Stimulated activated CD4-positive, alpha-beta T cell treated with anti-CD3 and anti-CD28 coated beads, Interleukin-15, amount 100 ng/mL, for 48 hours (primary cell): ENCODE measurements at places on chromosomes 5 and 9.

DNA sequence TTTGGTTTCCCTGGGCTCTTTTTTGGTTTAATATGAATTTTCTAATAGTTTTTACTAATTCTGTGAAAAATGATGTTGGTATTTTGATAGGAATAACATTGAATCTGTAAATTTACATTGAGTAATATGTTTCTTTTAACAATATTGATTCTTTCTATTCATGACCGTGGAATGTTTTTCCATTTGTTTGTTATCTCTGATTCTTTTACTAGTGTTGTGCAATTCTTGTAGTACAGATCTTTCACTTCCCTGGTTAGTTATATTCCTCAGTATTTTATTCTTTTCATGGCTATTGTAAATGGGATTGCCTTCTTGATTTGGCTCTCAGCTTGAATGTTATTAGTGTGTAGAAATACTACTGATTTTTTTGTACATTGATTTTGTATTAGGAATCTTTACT lies 137.9 kb downstream of the PRR16 start:
- DNase-seq, result no peak

DNA sequence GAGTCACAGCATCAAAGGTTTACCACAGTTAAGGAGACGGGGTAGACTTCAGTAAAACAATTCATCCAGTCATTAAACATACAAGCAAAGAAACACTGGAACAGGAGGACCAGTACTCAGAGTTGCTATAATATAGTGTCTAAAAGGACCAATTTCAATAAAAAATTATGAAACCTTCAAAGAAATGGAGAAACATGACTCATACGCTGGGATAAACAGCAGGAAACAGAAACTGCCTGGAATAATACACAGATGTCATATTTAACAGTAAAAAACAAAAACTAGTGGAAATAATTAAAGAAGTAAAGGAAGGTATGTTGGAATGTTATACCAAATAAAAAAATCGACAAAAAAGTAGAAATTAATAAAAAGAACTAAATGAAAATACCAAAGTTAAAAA lies 1075.9 kb downstream of the NR2F1-AS1 start:
- no peak for DNase-seq

DNA sequence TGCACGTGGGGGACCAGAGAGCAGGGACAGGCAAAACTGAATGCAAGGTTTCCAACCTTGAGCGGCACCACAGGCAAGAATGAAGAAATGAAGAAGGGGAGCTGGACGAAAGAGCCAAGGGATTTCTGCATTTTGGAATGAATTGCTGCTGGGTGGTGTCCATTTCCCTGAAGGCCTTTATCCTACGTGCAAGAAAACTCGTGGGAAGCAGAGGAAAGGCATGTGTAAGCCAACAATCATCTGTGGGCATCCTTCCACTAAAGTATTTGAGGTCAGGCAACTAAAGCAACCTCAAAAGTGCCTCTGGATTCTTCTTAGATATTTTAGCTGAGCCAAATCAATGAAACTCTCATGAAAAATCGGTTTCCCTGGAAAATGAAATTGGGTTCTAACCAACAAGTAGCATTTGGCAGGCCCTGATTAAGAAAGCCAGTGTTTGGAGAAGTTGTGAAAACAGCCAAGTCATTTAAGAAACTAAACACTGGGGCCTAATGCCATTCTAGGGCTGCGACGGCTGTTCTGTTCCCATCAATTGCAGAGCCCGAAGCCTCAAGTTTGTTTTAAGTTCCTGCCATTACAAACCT lies 4.7 kb upstream of the TGFBI start:
- DNase-seq, result no peak

GRCh38 chr9:112377684-112378327 lies 2.1 kb upstream of the HSDL2 start:
- DNase-seq, result no peak

- no peak for DNase-seq
These were observed 75.1 kb downstream of the MROH2B start for GRCh38 chr5:40995801-40996586.

GRCh38 chr9:23079798-23080197 lies 633.2 kb downstream of the DMRTA1 start:
- no peak for DNase-seq

- DNase-seq, result no peak
These were observed 42.9 kb upstream of the ALDOB start for GRCh38 chr9:101478444-101478843.

- DNase-seq, result no peak
These were observed 104.2 kb upstream of the RAI14 start for GRCh38 chr5:34551911-34552433.

DNA sequence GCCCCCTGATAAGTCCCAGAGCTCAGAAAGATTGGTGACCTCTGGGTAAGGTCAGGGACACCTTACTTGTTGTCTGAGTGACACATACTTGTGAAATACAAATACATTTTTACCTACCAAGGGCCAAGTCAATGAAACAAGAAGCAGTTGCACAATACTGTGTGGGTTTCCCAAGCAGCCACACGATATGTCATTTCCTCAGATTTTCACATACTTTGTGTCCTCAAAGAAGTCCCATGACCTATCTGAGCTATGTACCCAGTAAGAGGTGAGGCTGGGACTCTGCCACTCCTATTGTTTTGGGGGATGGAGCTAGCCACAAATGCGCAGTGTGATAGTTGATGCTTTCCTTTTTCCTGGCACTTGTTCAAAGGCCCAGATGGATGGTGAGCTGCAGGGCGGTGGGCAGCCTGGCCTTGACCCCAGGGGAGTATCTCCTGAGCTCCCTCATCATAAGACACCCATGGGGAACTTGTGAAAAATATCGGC lies 4.8 kb upstream of the SLC25A51 start:
- DNase-seq, result no peak

DNA sequence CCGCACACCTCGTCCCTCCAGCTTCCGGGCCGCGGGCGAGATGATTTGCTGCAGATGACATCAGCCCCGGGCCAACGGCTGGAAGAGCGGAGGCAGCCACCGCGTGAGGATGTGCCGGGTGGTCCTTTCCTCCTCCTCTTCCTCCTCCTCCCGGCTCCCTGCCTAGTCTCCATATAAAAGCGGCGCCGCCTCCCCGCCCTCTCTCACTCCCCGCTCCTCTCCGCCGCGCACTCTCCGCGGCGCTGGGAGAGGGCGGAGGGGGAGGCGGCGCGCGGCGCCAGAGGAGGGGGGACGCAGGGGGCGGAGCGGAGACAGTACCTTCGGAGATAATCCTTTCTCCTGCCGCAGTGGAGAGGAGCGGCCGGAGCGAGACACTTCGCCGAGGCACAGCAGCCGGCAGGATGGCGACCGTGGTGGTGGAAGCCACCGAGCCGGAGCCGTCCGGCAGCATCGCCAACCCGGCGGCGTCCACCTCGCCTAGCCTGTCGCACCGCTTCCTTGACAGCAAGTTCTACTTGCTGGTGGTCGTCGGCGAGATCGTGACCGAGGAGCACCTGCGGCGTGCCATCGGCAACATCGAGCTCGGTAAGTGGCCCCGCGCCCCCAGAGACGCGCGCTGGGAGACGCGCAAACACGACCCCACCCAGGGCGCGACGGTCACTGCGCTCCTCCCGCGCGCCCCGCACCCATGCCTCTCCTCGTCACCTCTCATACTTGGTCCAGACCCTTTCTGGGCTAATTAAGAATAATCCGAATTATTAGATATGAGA lies at the start of gene MAP1B:
TSS of gene MAP1B (plus strand) at position 345 of the 770 bp plus-strand sequence. CDS start at position 402, 57 bp downstream.
- DNase-seq, result no peak

DNA sequence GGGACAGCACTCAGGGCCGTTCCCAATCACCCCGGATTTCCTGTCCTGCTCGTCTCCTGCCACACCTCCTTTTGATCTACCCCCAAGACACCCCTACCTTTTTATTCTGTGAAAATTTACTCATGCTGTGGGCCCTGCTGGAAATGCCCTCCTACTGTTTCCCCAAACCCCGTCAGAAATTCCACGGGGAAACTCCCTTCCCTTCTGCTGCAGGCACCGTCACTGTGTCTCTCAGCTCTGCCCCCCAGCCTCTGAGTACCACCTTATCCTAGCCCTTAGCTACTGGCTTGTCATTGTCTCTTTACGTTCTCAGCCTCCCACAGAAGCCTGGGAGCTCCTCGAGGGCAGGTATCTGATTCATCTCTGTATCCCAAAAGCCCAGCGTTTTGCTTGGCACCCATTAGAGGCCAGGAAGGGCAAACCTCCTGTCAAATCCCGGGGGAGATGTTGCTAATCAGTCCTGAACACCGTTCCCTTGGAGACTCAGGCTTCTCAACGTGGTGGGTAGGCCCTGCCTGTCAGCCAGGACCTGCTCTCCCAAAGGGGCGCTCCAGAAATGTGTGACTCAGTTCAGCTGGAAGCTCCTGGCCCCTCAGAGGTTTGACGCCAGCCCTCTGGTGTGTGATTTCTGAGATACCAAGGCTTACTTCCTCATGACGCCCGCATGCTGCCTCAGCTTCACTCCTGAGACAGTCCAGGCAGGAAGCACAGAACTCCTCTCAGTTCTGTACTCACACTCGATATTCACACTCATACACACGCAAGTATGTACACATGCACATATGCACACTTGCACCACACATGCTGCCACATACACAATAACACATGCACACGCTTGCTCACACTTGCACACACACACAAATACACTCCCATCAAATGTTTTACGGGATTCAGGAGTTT lies 50.7 kb upstream of the GRHPR start:
- DNase-seq, result no peak
